B cell (primary cell): ENCODE measurements at places on chromosomes 5 and 9. TPM values are rescaled to one million over a fixed set of nuclear protein-coding genes. Genes with fewer than 3 reads are reported as not detected.

The CRB2 gene
- total RNA-seq = 2.4 and 2.5 TPM in 2 replicates

The UCK1 gene
- total RNA-seq = 31.8 and 39.3 TPM in 2 replicates

The CD72 gene
- total RNA-seq = 94.6 and 110 TPM in 2 replicates

The BRD3 gene
- 38.0 and 47.5 TPM in 2 replicates for total RNA-seq

The CYLC2 gene
- total RNA-seq = not detected in 2 replicates

The CYSRT1 gene
- total RNA-seq = 0.22 and 0.32 TPM in 2 replicates

The PITX1 gene
- total RNA-seq = not detected in 2 replicates

The DOCK8 gene
- total RNA-seq = 288 and 297 TPM in 2 replicates

The FOXE1 gene
- not detected in 2 replicates for total RNA-seq

- no peak for DNase-seq
- H3K36me3 ChIP-seq = no peaks in the 10 kb centered on the region
- H3K4me3 ChIP-seq = no peak overlapping the region
- no peaks in the 10 kb centered on the region for H3K4me1 ChIP-seq
- no peaks in the 10 kb centered on the region for H3K27me3 ChIP-seq
These were observed 212.8 kb downstream of the ADCY2 start for GRCh38 chr5:7608772-7609171.

GRCh38 chr9:122159925-122160246, 178 bp downstream of the MORN5 start:
- no peak for DNase-seq
- no peak overlapping the region for H3K4me3 ChIP-seq
- H3K4me1 ChIP-seq = peaks cover 9% of the 10 kb centered on the region

GRCh38 chr9:120985819-120986222, 59.2 kb upstream of the TRAF1 start:
- no peaks in the 10 kb centered on the region for H3K36me3 ChIP-seq
- peak; percentile 26 for DNase-seq
- H3K27ac ChIP-seq = no peak overlapping the region
- H3K27me3 ChIP-seq = no peaks in the 10 kb centered on the region
- peaks cover 3% of the 10 kb centered on the region for H3K4me1 ChIP-seq

DNA sequence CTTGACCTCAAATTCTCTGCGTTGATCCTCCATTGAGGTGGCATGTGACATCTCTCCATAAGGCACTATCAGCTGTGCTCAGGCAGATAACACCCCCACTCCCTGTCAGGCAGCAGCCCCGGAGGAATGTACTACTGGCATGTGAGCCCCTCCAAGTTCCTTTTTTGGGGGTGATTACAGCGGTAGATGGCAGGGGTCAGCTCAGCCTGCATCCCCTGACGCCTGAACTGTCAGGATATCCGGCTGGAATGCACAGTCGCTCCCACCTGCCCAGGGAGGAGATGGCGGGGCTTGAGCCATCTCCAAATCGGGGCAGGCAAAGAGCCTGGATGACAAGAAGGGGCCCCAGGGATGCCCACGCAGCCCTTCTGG, 40.8 kb downstream of the FAM78A start:
- DNase-seq = no peak
- no peaks in the 10 kb centered on the region for H3K27me3 ChIP-seq
- no peak overlapping the region for H3K4me3 ChIP-seq
- H3K27ac ChIP-seq = no peak overlapping the region
- no peaks in the 10 kb centered on the region for H3K36me3 ChIP-seq

DNA sequence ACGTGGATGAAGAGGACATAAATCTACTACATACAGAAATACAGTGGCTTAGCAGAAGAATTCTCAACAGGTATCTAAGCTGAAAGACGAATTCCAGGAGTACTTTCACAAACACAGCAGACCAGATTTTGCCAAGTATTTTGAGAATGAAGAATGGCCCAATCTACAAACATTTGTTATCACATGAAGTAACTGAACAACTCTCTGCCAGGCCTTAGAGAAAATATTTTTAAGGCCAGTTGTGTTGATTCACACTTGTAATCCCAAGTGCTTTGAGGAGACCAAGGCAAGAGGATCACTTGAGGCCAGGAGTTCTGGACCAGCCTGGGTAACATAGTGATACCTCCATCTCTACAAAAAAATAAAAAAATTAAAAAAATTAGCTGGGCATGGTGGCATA, 14.3 kb downstream of the AGTPBP1 start:
- peaks cover 10% of the 10 kb centered on the region for H3K4me1 ChIP-seq
- no peak for DNase-seq
- no peaks in the 10 kb centered on the region for H3K27me3 ChIP-seq

DNA sequence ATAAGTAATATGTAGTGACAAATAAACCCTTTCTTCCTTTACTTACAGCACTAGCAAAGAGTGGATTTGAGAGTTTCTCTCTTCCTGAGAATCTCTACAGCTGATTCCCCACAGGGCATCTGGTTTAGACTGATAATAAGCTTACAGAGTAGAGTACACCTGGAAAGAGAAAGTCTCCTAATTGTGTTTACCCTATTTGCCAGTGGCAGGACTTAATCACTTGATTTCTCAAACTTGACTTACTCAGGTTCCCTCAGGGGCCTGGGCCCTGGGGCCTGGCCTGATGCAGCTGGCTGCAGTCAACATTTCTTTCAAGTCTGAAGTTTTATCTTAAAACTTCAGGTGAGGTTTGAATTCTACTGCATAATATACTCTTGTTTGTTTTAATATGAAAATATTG, 38.0 kb upstream of the UBTD2 start:
- no peaks in the 10 kb centered on the region for H3K27me3 ChIP-seq
- no peak overlapping the region for H3K27ac ChIP-seq
- H3K36me3 ChIP-seq = no peaks in the 10 kb centered on the region
- no peaks in the 10 kb centered on the region for H3K4me1 ChIP-seq
- H3K4me3 ChIP-seq = no peak overlapping the region

DNA sequence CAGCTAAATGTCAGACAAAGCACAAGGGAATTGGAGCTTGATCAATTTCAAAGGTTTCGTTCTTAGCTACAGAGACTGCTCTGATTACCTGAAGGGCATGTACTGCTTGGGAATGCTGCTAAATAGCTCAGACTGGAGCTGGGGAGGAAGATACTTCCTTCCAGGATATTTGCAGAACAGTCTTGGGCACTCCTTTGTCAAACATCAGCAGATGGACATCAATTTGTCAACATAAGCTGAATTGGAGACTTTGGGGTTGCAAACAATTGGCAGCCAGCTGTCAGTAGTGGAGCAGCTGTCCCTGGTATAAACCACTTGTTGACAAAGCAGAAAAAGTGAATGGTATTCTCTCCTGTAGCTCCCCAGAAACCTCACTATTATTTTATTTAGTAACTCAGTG, 182.0 kb downstream of the CCDC192 start:
- DNase-seq = no peak
- H3K4me3 ChIP-seq = no peak overlapping the region
- no peaks in the 10 kb centered on the region for H3K4me1 ChIP-seq
- H3K36me3 ChIP-seq = no peaks in the 10 kb centered on the region
- H3K27ac ChIP-seq = no peak overlapping the region

GRCh38 chr9:79221084-79221483, 350.7 kb upstream of the TLE4 start:
- H3K27ac ChIP-seq = no peak overlapping the region
- H3K4me1 ChIP-seq = no peaks in the 10 kb centered on the region
- H3K36me3 ChIP-seq = no peaks in the 10 kb centered on the region

GRCh38 chr5:59007460-59008063, 424.7 kb downstream of the RAB3C start:
- DNase-seq = no peak
- H3K27ac ChIP-seq = no peak overlapping the region
- H3K4me1 ChIP-seq = no peaks in the 10 kb centered on the region
- no peaks in the 10 kb centered on the region for H3K27me3 ChIP-seq
- H3K4me3 ChIP-seq = no peak overlapping the region
- no peaks in the 10 kb centered on the region for H3K36me3 ChIP-seq

DNA sequence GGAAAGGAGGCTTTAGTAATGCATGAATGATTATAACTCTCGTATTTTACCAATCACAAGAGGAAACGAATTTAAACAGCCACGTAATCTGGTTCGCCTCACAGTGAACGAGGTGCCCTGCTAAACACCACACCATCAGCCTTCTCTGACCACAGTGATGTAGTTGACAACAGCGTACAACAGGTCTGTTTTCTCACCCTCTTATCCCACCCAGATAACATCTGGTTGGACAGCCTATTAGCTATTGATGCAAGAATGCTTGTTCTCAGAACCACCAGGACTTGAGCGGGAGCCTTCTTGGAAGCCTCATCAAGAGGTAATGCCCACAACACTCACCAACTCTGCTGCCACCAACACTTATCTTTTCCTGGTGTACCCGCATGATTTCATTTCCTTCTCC, 23.3 kb downstream of the SLC1A3 start:
- no peaks in the 10 kb centered on the region for H3K36me3 ChIP-seq
- H3K4me3 ChIP-seq = no peak overlapping the region
- H3K4me1 ChIP-seq = no peaks in the 10 kb centered on the region
- H3K27me3 ChIP-seq = no peaks in the 10 kb centered on the region
- no peak for DNase-seq

- no peak overlapping the region for H3K4me3 ChIP-seq
- no peak for DNase-seq
- no peak overlapping the region for H3K27ac ChIP-seq
- H3K27me3 ChIP-seq = no peaks in the 10 kb centered on the region
- H3K4me1 ChIP-seq = no peaks in the 10 kb centered on the region
- no peaks in the 10 kb centered on the region for H3K36me3 ChIP-seq
These were observed 150.1 kb upstream of the STK32A start for GRCh38 chr5:147084702-147085101.

GRCh38 chr5:38423276-38424147, 132.9 kb downstream of the LIFR start:
- H3K4me1 ChIP-seq = no peaks in the 10 kb centered on the region
- DNase-seq = no peak
- no peak overlapping the region for H3K4me3 ChIP-seq
- no peaks in the 10 kb centered on the region for H3K36me3 ChIP-seq
- peaks cover 2% of the 10 kb centered on the region for H3K27me3 ChIP-seq
